Astrocyte (in vitro differentiated cells and primary cell): ENCODE measurements at places on chromosomes 5 and 9.
A peak's percentile ranks its signal among the peaks of the same experiment; 100 is the strongest.

- DNase-seq = no peak
Observed at GRCh38 chr9:89842267-89842768, 237.5 kb downstream of the GADD45G start.

DNA sequence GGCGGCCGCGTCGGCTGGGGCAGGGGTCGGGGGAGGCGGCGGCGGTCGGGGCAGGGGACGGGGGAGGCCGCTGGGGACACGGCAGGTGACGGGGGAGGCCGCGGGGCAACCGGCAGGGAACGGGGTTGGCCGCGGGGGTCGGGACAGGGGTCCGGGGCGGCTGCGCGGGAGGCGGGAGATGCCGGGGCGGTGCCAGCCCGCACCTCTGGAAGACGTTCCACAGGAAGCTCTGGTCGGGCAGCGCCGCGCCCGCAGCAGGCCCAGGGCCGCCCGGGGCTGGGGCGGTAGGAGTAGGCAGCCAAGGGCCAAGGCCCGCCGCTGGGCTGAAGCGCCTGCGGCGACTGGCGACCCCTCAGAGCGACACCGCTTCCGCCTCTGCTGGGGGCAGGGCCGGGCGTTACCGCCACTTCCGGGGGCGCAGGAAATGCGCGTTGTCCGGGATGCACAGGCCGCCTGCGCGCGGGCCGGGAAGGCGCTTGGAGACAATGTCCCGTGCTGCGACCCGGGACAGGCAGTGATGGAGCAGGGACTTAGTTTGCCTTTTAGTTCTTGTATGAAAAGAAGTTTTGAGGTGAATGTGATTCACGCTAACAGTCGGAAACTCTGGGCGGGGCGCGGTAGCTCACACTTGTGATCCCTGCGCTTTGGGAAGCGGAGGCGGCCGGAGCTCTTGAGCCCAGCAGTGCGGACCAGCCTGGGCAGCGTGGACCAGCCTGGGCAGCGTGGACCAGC is 110.0 kb upstream of the LPCAT1 start:
- DNase-seq = peak; percentile 36

DNA sequence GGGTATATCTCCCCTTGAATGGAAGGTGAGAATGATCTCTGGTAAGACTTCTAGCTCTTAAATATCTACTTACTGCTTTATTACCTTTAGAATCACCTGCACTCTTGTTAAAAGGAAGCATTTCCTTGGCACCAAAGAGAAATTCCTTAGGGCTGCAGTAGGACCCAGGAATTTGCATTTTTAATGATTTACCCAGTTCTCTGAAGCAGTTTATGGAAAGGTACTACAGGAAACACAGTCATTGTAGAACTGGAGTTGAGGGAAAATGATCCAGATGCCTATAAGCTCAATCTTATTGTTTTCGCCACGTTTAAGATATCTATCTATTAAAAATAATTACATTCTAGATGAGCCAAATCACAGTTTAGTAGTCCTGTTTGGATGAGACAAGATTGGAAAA is 9.5 kb upstream of the C9 start:
- DNase-seq = no peak

- no peak for DNase-seq
Observed at GRCh38 chr9:112905084-112905483, 14.4 kb upstream of the SLC46A2 start.
